EH (cell line): ENCODE measurements at places on chromosomes 2 and 18.

- no peak for DNase-seq
Observed at GRCh38 chr2:26144031-26144430, 28.9 kb upstream of the GAREM2 start.

DNA sequence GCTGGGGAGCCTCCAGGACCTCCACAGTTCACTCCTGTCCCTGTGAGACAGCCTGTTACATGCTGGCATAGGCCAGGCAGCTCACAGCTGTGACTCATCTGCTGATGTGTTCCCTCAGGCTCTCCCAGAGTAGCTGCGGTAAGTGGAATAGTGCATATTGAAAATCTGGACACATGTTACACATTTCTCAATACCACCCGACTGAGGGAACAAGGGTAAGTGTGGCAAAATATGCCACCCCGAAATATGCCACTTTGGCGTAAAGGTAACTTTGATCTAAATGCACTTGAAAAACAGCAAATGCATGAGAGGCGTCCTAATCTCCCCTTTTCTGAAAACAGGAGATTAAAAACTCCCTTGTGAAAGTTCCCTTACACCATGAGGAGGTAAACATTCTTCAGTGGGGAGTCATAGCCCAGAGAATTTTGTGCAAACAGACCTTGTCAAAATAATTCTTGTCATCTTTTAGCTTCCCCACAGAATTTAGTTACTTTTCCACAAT is 557.9 kb downstream of the CCDC85A start:
- peak; percentile 96 for DNase-seq

- DNase-seq = no peak
Observed at GRCh38 chr2:105100046-105100840, 62.4 kb downstream of the MRPS9 start.

GRCh38 chr2:137963535-137964065 is 673 bp upstream of the HNMT start:
- no peak for DNase-seq

DNA sequence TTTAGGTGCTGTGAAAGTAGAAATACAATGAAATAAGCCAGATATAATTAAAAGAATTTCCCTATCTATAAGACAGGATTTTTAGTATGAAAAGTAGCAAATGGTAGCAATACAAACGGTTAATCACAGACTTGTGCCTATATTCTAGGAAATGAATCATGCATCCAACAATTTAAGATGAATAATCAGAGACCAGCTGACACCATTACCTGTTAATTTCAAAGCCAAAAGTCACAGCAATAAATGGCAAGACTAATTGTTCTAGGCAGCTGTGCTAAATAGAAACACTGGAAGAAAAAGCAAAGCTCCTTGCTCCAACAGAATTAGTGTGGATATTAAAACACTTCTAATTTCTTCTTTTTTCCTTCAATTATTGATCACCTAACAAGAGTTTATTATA is 35.1 kb upstream of the MPP4 start:
- DNase-seq = no peak

DNA sequence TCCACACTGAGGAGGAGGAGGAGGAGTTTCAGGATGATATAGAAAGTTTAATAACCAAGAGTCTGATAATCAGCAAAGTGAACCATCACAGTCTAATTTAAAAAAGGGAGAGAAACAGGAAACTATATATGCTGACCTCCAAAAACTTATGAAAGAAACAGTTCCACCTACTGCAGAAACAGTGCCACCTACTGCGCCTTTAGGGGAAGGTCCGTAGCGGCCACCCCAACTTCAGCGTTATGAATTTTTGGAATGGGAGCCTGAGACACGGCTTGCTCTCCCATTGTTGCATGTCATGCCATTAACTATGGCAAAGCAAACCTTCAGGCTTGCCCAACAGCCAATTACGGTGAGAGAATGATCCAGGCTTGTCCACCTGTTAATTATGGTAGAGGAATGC is 1719.2 kb upstream of the LRRTM1 start:
- DNase-seq = no peak

DNA sequence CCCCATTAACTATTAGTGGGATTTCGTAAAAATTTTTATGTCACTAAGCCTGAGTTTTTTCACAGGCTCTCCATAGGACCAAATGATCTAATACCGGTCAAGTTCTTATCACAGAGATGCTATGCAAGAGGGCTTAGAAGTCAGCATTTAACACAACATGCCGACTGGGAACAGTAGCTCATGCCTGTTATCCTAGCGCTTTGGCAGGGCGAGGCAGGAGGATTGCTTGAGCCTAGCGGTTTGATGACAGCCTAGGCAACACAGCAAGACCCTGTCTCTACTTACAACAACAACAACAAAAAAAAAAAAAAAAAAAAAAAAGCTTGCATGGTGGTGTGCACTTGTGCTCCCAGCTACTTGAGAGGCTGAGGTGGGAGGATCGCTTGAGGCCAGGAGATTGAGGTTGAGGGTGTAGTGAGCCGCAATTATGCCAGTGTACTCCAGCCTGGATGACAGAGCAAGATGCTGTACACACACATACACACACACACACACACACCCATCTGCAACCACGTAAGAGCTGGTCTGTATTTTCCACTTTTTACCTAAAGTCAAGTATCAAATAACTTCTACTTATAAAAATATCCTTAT is 67.6 kb upstream of the FAM124B start:
- DNase-seq = no peak

DNA sequence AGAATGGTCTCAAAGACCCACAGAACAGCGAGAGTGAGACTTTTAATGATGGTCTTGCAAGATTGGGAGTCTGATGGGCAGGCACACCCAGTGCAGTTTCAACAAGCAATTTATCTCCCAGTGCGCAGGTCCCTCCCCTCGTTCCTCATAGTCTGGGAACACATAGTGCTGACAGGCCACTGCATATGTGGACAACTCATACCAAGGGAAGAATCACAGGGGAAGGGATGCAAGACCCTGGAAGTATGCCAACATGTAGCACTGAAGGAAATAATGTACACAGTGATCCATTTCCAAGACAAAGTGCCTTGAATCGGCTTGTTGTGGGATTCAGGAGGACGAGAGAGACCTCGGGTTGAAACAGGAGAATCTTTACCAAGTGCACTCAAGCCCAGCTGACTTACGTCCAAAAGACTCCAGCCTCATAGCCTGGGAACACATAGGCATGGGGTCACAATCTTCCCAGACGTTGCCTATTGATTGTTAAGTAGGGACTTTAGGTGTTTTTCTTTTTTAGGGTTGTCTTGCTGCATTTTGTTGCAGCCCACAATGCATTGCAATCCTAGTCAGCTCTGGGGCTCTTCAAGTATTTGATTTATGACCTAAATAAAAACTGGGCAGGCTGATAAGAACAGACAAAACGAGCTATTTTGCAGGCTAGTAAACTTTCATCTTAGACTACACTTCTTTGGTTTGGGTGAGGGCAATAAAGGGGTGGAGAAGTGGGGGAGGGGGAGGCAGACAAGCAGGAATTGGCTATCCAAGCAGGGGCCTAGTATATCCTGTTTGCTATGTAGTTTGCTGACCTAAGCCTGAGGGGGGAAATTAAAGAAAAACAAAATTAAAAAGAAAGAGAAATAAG is 24.7 kb upstream of the SERPINB5 start:
- peak; percentile 46 for DNase-seq

DNA sequence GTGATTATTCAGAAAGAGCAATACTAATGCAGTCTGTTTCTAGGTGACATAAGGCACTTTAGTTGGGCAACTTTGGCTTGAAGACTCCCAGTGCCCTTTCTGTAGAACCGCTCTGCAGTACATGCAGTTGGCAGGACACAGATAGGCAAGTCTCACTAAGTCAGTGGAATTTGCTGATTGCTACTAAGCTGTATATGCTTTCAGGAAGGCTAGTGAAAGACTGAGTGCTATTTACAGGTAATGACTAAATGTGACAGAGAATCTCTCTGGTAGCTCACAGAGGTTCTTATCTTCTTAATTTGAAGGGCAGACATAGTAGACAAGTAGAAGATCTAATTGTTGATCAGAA is 243.0 kb downstream of the WDPCP start:
- DNase-seq = no peak

GRCh38 chr2:10753156-10753555 is 31.7 kb downstream of the ATP6V1C2 start:
- no peak for DNase-seq

DNA sequence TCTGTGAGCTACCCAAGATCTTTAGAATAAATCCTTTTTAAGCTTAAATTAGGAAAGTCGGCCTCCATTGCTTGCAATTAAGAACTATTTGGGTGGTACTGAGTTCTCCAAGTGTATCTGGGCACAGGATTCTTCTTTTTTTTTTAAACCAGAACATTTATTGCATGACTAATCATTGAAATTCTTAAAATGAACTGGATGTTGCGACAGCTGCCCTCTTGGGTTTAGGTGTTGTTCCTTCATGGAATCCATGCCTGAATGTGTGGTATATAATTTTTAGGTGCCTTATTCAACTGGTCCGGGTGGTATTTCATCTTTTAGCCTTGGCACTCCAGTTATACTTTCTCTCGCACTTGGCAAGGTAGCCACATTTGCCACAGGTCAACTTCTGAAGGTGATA is 14.5 kb upstream of the KCNK3 start:
- no peak for DNase-seq

DNA sequence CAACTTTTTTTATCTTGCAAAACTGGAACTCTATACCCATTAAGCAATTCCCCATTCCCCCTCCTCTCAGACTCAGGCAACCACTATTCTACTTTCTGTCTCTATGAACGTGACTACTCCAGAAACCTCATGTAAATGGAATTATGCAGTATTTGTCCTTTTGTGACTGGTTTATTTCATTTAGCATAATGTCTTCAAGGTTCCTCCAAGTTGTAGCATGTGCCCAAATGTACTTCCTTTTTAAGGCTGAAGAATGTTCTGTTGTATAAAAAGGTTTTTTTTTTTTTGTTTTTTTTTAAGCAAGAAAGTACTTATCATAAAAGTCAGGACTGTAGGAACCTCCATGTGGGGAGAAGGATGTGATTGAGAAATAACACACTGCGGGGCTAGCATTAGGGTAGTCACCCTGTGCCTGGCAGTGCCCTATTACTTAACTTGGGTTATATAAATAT is 262.9 kb upstream of the FBXO11 start:
- peak; percentile 15 for DNase-seq

DNA sequence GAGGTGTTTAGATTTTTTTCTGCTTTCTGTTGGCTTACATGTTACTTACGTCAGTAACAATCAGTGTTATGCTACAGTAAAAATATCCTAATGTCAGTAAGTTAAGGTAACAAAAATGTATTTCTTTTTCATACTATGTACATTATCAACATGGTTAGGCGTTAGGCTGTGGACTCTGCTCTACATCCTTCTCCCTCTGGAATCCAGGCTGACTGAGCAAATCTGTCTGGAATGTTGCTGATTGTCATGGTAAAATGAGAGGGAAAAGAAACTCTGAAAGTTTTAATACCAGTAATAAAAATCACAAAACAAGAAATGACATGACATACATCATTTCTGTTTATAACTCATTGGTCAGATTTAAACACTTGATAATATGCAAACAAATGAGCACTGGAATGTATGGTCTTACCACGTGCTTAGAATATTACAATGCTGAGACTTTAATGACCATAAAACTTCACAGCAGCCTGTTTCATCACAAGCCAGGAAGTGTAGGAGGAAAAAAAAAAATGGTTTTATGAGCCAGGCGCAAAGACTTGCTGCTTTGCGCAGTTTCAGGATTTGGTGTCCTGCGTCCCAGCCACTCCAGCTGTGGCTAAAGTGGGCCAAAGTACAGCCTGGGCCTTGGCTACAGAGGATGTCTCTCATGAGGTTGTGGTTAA is 252.4 kb downstream of the FSIP2 start:
- DNase-seq = no peak

GRCh38 chr2:11157296-11157695 is 2.0 kb downstream of the SLC66A3 start:
- DNase-seq = no peak

GRCh38 chr2:231807020-231807419 is 20.8 kb downstream of the COPS7B start:
- peak; percentile 67 for DNase-seq

GRCh38 chr2:40155728-40156127 is 296.2 kb downstream of the SLC8A1 start:
- peak; percentile 59 for DNase-seq

DNA sequence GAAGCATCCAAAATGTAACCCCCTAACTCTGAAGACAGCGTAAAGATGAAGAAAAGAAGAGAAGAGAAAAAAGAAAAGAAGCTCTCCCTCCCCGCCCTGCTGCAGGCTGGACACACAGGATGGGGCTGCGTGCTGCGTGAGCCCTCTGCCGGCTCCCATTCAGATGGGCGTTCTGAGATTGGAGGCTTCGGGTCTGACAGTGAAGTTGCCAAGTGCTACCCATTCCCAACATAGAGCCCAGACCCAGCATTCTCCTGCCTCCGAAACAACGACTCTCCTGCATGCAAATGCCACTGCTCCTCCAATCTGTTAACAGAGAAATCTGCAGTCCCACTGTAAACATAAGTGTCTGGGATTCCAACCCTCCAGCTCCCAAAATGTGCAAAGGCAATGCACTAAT is 234.9 kb downstream of the BCL11A start:
- no peak for DNase-seq
